ENCODE measurements at places on chromosomes 12 and 14. TPM values are rescaled to one million over a fixed set of nuclear protein-coding genes. Genes with fewer than 3 reads are reported as not detected.

GRCh38 chr14:54877015-54877702 lies 25.5 kb downstream of the GCH1 start:
- DNase-seq: no peak

GRCh38 chr12:98446682-98447081 lies 68.7 kb upstream of the TMPO start:
- DNase-seq: no peak

DNA sequence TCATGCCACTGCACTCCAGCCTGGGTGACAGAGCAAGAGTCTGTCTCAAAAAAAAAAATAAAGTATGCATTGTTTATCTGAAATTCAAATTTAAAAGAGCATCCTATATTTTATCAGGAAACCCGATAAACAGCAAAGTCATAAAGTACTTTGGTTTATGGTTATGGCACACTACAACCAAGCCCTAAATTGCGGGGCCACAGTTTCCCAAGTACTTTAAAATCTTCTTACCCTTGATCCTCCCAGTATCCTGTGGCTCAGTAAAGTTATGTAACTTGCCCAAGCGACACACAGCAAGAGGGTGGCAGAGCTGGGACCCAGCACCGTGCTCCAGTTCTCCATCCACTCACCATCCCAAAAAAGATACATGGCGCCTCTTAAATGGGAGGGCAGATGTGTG lies 35.2 kb downstream of the KSR2 start:
- DNase-seq: no peak

- DNase-seq: peak; percentile 72
These were observed 5.7 kb upstream of the NOS1 start for GRCh38 chr12:117367006-117367638.

DNA sequence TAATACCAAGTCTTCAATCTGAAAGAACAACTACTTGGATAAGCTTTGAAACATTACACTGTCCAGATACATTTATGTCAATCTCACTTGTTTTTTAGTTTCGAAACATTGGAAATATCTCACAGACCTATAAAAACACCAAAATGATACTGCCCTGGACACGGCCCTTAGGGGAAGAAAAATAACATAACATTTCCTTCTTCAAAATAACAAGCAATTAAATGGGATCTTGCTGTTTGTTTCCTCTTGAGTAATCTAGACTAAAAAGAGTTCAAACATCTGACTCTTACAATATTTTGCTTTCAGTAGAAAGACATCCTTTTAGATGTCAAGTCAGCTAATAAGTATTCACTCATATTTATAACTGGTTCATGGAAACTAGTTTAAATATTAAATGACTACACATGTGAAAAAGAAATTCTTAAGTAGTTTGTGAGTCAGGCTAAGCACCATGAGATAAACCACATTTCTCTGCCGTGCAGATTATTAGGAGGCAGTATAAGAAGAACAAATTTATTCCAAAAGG lies 87.5 kb downstream of the EPS8 start:
- no peak for DNase-seq

- no peak for DNase-seq
These were observed 1.2 kb downstream of the FUT8 start for GRCh38 chr14:65413739-65414045.

DNA sequence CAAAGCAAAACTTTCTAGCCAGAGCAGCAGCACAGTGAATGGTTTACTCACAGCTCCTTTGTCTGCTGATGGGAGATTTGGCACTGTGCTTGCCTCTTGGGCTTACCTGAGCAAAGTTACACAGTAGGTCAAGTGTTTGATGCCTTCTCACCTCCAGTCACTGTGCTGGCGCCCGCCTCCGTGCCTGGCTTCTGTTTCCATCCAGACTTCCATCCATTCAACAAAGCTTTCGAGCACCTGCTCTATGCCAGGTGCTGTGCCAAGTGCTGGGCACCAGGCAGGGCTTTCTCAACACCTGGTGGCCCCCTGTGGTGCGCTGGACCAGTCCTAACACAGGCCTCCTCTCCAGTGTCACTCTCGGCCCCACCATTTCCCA lies 199.2 kb upstream of the EEA1 start:
- no peak for DNase-seq

- no peak for DNase-seq
These were observed 2.9 kb downstream of the CHPT1 start for GRCh38 chr12:101700299-101700820.

DNA sequence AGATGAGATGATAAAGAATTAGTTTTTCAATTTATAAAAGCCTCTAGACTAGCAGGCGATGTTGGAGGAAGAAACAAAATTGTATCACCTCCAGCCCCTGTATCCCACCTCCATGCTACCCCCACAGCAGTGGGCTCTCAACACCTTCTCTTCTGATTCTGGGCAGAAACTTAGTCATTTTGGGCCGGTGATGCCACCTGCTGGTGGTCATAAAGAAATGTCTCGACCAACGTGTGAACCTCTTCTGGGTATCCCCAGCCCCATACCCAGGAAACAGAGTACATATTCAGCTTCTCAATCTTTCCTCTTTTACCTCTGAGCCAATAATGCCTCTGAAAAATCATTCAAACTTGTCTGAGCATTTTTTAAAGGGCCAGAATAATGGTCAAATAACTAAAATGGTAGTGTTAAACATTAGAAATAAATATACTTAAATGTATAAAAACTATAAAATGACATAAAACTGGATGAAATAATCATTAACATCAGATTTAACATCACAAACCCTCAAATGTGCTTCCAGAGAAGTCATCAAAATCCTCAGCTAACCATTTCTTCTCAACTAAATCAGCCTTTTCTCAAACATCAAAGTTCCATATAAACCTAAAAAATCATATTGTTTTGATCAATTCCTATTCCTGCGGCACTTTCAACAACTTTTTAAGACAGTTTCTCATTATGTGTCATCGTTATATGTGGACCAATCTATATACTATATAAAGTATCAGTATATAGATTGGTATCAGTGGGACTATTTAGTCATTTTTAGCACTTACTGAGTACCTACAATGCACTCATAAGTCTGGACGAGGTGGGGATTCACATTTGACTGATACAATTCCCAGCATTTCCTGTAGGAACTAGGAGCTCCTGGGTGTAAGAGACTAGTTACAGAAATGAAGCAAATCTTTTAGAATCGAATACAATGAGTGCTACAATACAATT lies 69.4 kb downstream of the ATXN2 start:
- DNase-seq: peak; percentile 28

- no peak for DNase-seq
These were observed 745 bp upstream of the ARHGDIB start for GRCh38 chr12:14962153-14962539.

GRCh38 chr14:100889641-100890040 lies 13.9 kb downstream of the RTL1 start:
- DNase-seq: peak; percentile 15

DNA sequence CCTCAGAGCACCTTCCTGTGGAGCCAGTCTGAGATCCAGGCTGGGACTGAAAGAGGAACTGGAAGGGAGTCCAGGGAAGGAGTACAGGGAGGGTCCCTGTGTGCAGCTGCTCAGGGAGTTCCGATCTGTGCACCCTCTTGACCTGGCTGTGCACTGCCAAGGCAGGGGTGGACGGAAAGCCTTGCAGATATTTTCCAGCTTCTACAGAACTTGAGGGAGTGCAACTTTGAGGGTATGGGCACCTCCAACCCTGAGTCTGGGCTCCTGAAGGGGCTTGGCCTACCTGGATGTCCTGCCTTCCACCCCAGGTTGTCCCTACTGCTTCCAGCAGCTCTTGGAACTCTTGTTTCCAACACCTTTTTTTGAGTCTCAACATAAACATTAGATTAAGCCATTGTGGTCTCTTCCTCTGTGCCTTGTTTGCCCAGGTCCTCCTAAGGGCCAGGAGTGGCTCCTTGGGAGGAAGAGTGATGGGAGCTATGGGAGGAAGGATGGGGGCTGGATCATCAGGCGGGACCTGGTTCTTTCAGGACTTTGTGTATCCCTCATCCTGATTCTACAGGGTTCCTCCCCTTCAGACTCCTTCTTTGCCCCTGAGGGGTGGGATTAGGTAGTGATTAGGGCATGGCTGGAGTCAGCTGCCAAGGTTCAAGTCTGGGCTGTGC lies 3.5 kb downstream of the KRT7 start:
- no peak for DNase-seq

DNA sequence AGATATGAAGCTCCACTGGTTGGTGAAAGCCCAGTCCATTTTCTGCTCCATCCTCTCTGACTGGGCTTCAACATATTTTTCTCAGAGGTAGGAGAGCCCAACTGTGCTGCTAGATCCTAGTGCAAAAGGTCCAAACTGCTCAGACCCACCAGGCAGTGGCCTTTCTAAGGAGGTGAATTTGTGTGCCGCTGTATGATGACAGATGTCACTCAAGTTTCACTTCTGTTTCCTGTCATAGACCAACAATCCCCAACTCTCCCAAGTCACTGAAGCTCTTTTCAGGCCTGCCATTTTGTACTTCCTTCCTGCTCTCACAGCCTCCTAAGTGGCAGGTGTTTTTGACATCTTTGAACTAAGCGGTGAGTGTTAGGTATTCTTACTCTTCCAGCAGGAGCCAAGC lies 16.4 kb upstream of the RNASE4 start:
- DNase-seq: no peak

DNA sequence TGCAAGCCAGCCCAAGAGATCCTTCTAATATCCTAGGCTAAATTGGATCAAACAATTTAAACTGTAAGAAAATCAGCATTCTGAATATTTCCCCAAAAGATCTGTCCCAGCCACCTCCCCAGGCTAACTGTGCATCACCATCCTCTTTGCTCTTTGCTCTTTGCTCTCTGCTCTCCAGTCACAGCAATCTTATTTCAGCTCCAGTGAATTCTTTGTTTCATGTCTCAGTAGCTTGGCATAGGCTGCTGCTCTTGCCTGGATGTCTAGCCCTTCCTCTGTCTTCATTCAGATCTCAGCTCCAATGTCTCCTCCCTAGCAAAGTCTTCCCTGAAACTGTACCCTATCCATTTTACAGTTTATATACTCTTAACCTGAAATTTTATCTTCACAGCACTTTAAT lies 399.8 kb upstream of the USP15 start:
- no peak for DNase-seq

GRCh38 chr14:95033031-95033430 lies 124.3 kb downstream of the DICER1 start:
- no peak for DNase-seq

LIN7A gene
- total RNA-seq: 2.6 TPM

EXOC3L4 gene
- 13.5 TPM for total RNA-seq

ASIC1 gene
- 0.55 TPM for total RNA-seq

AGAP2 gene
- 1.5 TPM for total RNA-seq

TROAP gene
- total RNA-seq: 12.4 TPM

Data from left colon (tissue), 2 donors.